ENCODE measurements at places on chromosomes 12 and 14.

- DNase-seq: peak; percentile 47
These were observed 85.1 kb downstream of the BORCS5 start for GRCh38 chr12:12441843-12442461.

- DNase-seq: no peak
These were observed 22.5 kb downstream of the SDS start for GRCh38 chr12:113381220-113381619.

DNA sequence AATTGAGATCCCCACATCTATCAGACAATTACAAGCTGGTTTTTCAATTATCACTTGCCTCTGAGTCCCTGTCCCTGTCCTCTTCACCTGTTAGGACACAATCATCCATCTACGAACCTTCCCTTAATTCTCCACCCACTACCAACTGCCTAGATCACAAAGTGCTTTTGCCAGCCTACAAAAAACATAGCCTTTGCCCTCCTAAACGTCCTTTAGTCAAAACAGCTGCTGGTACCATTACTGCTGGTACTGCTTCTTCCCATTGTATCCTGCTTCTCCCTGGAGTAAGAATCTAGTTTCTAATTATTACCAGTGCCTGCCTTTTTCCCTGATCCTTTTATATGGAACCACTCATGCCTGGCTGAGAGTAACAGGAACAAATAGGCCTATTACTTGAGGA, 82.1 kb downstream of the CPNE8 start:
- DNase-seq: no peak

- DNase-seq: no peak
These were observed 46.6 kb downstream of the TESPA1 start for GRCh38 chr12:54937929-54938328.

DNA sequence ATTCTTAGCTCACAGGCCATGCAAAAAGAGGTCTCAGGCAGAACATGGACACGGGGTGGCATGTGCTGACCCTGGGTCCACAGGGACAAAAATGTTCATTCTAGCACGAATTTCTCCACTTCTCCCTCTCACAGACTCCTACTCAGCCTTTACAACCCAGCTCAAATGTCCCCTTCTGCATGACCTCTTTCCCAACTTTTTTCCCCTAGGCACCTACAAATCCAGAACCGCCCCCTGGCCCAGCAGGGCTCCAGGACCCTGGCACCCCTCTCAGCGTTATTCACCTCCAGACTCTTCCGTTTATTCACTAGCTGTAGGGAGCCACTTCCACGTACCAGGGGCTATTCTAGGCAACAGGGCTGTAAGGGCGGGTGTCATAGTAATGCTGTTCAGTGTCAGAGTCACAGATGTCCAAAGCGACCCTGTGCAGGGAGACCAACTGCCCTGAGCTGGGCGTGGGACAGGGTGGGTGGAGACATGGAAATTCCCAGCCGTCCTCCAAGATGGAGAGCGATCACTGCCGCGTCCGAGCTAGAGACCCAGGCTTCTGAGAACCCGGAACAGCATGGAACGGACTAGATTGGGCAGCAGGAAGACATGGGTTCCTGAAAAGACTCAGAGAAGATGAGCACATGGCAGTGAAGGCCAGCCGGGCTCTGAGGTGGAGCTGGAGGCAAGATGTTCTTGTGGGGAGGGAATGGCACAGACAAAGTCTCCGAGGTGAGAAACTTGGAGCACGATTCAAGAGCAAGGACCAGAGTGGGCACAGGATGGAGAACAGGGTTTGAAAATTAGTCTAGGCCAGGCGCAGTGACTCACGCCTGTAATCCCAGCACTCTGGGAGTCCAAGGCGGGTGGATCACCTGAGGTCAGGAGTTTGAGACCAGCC, 274.9 kb upstream of the RTL1 start:
- no peak for DNase-seq

DNA sequence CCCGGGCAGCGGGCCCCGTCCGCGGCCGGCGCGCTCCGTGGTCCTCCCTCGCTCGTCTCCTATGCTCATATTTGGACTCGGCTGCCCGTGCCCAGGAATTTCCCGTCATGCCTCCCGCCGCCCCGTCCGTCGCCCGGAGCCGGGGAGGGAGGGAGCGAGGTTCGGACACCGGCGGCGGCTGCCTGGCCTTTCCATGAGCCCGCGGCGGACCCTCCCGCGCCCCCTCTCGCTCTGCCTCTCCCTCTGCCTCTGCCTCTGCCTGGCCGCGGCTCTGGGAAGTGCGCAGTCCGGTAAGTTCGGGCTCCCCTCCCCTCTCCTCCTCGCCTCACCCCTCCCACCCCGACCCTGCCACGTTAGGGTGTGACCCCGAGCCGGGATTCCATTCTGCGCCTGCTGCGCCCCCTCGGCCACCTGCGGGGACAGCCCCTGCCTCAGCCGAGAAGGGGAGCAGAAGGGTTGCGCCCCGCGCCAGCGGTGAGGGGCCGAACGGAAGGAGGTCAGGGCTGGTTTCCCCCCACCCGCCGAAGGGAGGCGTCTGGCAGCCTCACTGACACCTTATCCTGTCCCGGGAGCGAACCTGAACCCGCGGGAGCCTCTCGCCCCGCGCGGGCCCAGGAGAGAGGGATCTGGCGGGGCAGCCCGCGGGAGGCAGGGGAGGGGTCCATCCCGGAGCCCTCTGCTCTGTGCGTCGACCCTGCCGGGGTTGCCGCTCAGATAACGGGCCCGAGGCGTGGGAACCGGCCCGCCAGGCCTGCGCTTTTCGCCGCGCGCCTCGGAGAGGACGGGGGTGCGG, at the start of gene MSRB3:
Gene MSRB3, plus strand, starts transcription at position 108 of the 793 bp plus-strand sequence. CDS start 29,897 bp downstream, outside the sequence.
- DNase-seq: peak; percentile 3

- no peak for DNase-seq
These were observed 26.2 kb upstream of the TSPAN11 start for GRCh38 chr12:30900351-30900750.

DNA sequence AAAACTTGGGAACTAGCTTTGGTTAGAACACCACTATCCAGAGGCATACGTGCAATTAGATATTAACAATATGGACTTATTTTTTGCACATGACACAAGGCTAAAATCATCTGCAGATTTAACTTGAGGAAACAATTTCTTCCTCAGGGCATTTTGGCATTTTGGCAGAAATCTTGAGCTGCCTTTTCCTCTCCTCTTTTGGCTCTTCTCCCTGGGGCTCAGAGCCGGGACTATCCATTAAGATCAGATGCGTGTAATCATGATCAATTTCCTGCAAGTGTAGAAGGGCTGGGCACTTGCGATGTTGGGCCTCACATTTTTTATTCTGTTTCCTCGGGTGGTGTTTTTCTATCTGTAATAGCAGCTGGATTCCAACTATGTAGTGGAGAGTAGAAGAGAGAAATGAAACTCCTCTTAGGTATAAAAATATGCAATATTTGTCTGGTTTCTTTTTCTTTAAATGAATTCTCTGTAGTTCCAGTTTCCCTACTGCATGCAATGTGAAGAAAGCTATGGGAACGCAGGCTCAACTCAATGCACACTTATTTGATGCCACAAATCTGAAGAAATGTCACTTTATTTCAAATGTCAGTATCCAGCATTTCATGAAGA, 1010.8 kb downstream of the FLRT2 start:
- DNase-seq: no peak

- DNase-seq: no peak
These were observed 11.1 kb upstream of the SELPLG start for GRCh38 chr12:108644811-108645120.

DNA sequence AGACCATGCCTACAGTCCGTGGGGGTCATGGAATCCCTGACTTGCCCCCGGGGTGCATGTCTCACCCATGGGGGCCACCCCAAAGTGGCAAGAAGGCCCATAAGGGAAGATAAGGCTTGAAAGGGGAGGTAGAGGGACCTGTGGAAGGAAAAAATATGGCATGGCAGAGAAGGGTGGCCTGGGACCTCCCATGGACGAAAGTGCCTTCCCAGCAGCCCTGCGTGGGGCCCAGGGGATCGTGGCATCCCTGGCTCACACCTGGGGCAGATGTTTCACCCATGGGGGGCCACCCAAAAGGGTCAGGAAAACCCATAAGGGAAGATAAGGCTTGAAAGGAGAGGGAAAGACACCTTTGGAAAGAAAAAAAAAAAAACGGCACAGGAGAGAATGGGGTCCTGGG, 264.6 kb downstream of the ALG10 start:
- no peak for DNase-seq

DNA sequence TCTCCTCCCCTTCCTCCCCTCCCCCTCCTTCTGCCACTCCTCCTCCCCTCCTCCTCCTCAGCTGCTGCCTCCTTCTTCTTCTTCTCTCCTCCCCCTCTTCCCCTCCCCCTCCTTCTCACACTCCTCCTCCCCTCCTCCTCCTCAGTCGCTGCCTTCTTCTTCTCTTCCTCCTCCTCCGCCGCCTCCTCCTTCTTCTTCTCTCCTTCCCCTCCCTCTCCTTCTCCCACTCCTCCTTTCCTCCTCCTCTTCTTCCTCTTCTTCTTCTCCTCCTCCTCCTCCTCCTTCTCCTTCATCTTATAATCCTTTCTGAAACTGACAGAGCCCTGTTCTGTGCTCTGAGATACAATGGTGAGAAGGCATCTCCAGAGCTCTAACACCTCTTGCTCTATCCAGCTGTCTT, 73.1 kb upstream of the DCD start:
- DNase-seq: no peak

DNA sequence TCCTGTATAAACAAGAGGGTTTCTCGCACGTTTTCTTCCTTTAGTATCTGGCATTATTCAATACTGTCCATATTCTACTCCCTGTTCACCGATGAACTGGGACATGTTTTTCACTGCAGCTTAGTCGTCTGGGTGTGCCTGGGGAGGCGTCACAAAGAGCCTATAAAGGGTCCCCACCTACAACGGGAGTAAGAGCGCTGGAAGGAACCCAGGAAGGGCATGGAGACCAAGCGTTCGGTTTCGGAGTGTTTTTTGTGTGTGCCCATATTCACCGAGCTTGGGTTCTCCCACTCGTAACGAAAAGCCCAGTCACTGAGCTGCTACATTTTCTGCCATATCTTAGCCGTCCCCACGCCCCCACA, 592 bp upstream of the USP15 start:
- DNase-seq: no peak

- peak; percentile 43 for DNase-seq
These were observed 1.1 kb downstream of the HDAC7 start for GRCh38 chr12:47818467-47819137.

- no peak for DNase-seq
These were observed 1.3 kb downstream of the TEAD4 start for GRCh38 chr12:2960390-2960956.

GRCh38 chr12:117148642-117149041, 41.6 kb downstream of the FBXO21 start:
- DNase-seq: no peak

GRCh38 chr12:126518596-126519200, 1453.5 kb downstream of the AACS start:
- DNase-seq: no peak

- DNase-seq: peak; percentile 63
These were observed 648 bp downstream of the CHD4 start for GRCh38 chr12:6606331-6607131.

DNA sequence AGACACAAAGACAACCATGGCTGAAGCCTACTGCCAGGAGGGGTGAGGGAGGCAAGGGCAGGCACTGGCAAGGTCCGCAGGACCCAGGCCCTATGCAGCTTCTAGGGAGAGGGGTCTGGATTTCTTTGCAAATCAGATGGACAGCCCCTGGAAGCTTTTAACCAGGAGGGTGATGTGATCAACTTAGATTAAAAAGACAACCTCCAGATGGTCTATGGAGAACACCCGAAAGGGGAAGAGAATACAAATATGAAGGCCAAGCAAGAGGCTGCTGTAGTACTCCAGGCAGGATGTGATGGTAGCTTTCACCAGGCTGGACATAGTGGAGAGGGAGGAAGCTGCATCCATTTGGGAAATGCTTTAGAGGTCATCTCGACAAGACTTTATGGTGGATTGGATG, 83.3 kb upstream of the TSPAN11 start:
- no peak for DNase-seq

GRCh38 chr14:75825147-75825592, 156.6 kb downstream of the TGFB3 start:
- DNase-seq: no peak

- no peak for DNase-seq
These were observed 207.8 kb downstream of the NAV3 start for GRCh38 chr12:78038541-78038940.

DNA sequence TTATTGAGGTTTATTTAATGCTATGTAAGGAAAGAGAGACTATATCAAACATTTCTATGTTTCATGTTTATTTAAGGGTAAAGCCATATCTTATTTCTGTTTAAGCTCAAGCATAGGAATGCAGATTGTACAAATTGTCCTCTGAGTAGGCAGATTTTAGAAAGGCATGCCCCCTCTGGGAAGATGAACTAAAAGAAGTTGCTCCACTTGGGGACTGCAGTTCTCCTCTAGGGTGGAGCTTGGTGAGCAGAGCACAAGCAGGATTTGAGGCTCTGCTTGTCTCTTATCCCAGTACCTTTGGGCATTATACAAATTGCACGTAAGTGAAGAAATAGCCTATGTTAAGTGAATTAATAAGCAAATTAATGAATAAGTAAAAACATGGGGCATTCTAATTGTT, 96.2 kb upstream of the PDE3A start:
- no peak for DNase-seq

DNA sequence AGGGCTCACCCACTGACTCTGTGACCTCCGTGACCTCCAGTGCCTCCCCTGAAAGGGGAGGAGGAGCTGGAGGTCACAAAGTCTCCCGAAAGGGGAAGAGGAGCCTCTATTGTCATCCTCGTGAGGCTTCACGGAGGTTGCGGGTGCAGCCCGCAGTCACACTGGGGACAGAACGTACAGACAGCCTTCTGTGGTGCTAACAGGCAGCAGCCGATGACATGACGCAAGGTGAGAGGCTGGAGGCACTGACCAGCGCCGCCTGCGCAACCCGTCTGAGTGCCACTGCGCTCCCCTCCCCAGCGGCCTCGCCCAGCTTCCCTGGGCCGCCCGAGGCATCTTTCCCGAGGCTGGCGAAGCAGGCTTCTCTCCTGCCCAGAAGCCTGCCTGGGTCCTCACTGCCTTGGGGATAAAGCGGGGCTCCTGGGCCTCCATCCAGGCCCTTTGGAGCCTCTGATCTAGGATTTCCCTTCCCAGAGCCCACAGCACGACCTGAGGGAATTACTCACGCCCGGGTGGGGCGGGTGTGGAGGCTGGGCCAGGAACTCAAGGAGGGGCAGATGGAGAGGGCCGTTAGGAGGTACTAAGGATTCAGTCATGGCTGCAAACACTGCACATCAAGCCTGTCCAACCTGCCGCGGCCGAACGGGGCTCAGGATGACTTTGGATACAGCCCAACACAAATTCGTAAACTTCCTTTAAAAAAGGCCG, 12.3 kb upstream of the LBHD2 start:
- DNase-seq: no peak

- no peak for DNase-seq
These were observed 205.2 kb downstream of the PAX9 start for GRCh38 chr14:36866867-36867266.
